Smooth muscle cell of the coronary artery (primary cell): ENCODE measurements at places on chromosomes 7 and 10. TPM values are rescaled to one million over a fixed set of nuclear protein-coding genes. Genes with fewer than 3 reads are reported as not detected.

Gene PNLIPRP2
- not detected in 2 replicates for total RNA-seq

Gene SPDYE6
- 0.23 TPM in 1 of 2 replicates, not detected in the other for total RNA-seq

Gene PLEKHS1
- total RNA-seq, result not detected in 2 replicates

Gene PRPS1L1
- total RNA-seq, result not detected in 2 replicates

Gene LRMDA
- 1.5 and 2.3 TPM in 2 replicates for total RNA-seq

Gene CHST12
- total RNA-seq, result 6.0 and 7.4 TPM in 2 replicates

Gene CDC14C
- 0.08 TPM in 1 of 2 replicates, not detected in the other for total RNA-seq

Gene ETV1
- total RNA-seq, result 8.0 and 13.2 TPM in 2 replicates

Gene H2BK1
- total RNA-seq, result not detected in 2 replicates

Gene AKR1E2
- 10.5 and 51.6 TPM in 2 replicates for total RNA-seq

Gene MICALL2
- total RNA-seq, result 13.7 and 17.1 TPM in 2 replicates

Gene C10orf67
- total RNA-seq, result not detected in 2 replicates

Gene CARD11
- 0.68 TPM in 1 of 2 replicates, not detected in the other for total RNA-seq

Gene NRBF2
- 15.6 and 22.3 TPM in 2 replicates for total RNA-seq

Gene ZNF117
- total RNA-seq, result 1.9 and 8.1 TPM in 2 replicates

Gene DLD
- 26.7 and 42.0 TPM in 2 replicates for total RNA-seq

Gene VPS37D
- total RNA-seq, result 3.7 and 4.2 TPM in 2 replicates
